ENCODE measurements at places on chromosomes 2 and 18.

GRCh38 chr2:233424154-233424951 lies 70.1 kb downstream of the DGKD start:
- DNase-seq, result no peak

- DNase-seq, result no peak
Measured at GRCh38 chr18:21000667-21001066, 110.9 kb downstream of the ROCK1 start.

DNA sequence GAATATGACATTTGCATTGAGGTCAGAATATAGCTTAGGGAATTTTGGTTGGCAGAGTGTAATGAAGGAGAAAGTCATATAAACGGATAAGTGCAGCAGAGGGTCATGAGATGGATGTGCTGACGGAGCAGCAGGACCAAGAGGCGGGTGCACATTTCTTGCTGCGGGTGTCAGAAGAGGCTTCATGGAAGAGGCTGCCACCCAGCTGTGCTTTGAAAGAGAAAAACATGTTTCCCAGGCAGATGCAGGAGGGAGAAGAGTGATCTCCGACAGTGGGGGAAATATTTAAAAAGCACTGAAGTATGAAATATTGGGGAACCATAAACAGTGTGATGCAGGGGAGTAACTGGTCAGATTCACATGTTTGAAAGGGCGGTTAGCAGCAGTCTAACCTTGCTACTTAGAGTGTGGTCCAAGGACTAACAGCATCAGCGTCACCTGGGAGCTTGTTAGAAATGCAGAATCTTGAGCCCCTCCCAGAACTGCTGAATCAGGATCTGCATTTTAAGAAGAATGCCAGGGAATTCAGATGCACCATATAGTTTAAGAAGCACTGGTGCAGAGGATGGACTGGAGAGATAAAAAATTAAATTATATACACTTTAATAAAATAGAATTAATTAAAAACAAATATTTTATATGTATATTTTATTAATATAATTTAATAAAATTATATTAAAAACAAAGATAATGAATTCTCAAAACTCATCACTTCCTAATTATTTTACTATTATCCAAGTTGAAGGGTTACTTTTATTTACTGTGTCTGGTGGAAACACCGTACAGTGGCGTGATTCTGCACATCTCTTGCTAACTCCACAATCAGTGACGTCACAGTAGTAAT lies 36.1 kb upstream of the SCYGR1 start:
- no peak for DNase-seq

GRCh38 chr18:63433334-63433866 lies 11.1 kb upstream of the VPS4B start:
- no peak for DNase-seq

- no peak for DNase-seq
Measured at GRCh38 chr2:188869550-188869949, 104.6 kb upstream of the COL3A1 start.

- no peak for DNase-seq
Measured at GRCh38 chr18:43916984-43917383, 639.7 kb upstream of the SYT4 start.

- DNase-seq, result no peak
Measured at GRCh38 chr18:10908760-10909159, 240.6 kb downstream of the PIEZO2 start.

- DNase-seq, result no peak
Measured at GRCh38 chr18:22564036-22564435, 146.3 kb upstream of the CTAGE1 start.

GRCh38 chr18:71329114-71329513 lies 1040.3 kb downstream of the SOCS6 start:
- DNase-seq, result no peak

DNA sequence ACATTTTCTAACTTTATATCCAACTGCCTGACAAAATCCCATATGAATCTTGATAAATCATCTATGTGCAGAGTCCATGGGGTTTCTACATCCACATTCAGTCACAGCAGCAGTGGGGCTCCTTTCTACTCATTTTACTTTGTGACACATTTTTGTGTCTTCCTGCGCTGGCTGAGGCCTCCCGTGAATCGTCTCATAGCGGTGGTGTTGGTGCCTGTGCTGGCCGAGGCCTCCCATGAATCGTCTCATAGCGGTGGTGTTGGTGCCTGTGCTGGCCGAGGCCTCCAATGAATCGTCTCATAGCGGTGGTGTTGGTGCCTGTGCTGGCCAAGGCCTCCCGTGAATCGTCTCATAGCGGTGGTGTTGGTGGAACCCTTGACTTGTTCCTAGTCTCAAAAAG lies 17.0 kb downstream of the SNED1 start:
- no peak for DNase-seq

- DNase-seq, result no peak
Measured at GRCh38 chr2:241559323-241560161, 997 bp downstream of the BOK start.

GRCh38 chr18:61833387-61833786 lies 59.4 kb downstream of the RNF152 start:
- no peak for DNase-seq

DNA sequence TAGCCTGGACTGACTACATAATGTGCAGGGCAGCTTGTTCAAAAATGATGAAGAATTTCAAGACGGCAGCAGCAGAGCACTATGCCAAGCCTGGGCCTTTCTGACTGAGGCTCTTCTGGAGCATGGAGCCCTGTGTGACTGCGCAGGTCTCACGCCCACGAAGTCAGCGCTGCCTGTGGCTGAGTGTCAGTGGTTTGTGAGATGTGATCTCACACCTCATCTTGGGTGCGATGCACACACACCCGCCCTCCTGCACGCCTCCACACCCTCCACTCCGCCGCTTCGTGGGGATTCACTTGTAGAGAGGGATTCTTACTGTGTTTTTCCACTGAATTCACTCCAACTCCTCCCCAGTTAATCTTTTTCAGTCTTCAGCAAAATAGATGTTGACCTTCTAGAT lies 103.9 kb downstream of the VIT start:
- no peak for DNase-seq
